Breast epithelium (tissue), 4 donors: ENCODE measurements at places on chromosomes 3 and 15. TPM values are rescaled to one million over a fixed set of nuclear protein-coding genes. Genes with fewer than 3 reads are reported as not detected.

GRCh38 chr3:73805435-73805834, 180.7 kb upstream of the PDZRN3 start:
- peak; percentile 71 for DNase-seq
- no peaks in the 10 kb centered on the region for H3K27me3 ChIP-seq
- H3K4me1 ChIP-seq: no peaks in the 10 kb centered on the region
- no peak overlapping the region for H3K4me3 ChIP-seq
- H3K36me3 ChIP-seq: no peaks in the 10 kb centered on the region
- peak overlapping the region; percentile 15 for H3K27ac ChIP-seq

DNA sequence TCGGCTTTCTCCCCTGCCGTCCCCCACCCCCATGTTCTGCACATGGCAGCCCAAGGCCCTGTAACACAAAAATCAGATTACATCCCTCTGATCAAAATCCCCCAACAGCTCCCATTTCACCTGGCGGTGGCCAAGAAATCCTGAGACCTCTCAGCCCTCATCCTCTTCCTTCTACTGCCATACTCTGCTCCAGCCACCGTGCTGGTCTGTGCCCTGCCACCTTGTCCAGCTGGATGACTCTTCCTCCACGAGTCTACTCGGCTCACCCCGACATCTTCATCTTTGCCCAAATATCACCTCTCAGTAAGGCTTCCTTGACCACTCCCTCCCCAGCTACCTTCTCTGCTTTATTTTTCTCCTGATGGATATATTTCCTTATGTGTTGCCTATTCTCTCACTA, 3.1 kb downstream of the CCDC51 start:
- no peak overlapping the region for H3K27ac ChIP-seq
- H3K4me1 ChIP-seq: peaks cover 5% of the 10 kb centered on the region
- no peaks in the 10 kb centered on the region for H3K36me3 ChIP-seq
- no peaks in the 10 kb centered on the region for H3K27me3 ChIP-seq

GRCh38 chr15:81286621-81287121, 37.3 kb downstream of the STARD5 start:
- no peak overlapping the region for H3K4me3 ChIP-seq
- no peak overlapping the region for H3K27ac ChIP-seq
- no peaks in the 10 kb centered on the region for H3K36me3 ChIP-seq
- H3K27me3 ChIP-seq: no peaks in the 10 kb centered on the region

DNA sequence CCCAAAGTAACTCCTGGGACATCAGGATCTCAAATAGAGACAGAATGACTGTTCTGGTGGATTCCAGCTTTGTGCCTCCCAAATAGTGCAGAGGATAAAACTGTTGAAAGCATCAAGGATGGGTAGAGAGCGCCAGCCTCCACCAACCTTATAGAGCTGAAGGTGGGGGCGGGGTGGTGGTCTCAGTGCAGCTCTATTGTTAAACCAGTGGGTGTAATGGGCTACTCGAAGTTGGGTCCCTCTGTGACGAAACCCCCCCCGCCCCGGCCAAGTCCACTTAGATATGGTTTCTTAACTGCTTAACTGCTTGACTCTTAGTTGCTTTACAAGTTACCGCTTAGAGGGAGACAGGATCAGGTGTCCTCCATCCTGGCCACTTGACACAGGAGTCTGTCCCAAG, 22.7 kb downstream of the DHX30 start:
- no peaks in the 10 kb centered on the region for H3K36me3 ChIP-seq
- H3K4me1 ChIP-seq: peaks cover 6% of the 10 kb centered on the region
- H3K27ac ChIP-seq: peak overlapping the region; percentile 79
- no peak for DNase-seq
- H3K27me3 ChIP-seq: no peaks in the 10 kb centered on the region

DNA sequence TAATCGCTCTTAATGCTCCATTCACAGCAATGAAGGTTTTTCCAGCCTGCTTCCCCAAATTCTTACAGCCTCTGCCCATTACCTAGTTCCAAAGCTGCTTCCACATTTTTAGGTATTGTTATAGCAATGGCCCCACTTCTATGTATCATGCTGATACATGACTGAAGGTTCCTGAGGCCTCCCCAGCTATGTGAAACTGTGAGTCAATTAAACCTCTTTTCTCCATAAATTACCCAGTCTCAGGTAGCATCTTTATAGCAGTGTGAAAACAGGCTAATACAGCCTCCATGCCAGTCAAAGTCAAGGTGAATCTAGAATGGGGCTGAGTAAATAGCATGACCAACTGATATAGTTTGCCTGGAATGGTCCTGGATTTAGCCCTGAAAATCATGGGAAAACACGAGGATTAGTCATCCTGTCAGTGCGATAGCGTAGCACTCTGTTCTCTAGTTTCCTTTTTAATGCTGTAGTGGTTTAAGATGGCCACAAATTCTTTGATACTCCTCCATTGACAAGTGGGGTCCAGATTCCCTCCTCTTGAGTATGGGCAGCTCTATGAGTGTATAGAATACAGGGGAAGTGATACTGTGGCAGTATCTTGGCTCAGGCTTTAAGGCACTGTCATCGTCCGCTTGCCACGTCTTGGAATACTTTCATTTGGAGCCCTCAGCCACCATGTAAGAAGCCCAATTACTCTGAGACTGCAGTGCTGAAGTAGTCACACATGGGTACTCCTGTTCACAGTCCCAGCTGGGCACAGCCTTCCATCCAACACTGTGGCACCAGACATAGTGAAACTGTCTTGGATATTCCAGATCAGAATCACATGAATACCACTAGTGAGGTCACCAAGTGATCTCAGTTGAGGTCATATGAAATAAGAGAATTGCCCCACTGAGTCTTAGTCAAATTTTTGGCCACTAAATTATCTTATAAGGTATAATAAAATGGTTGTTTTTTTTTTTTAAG, 94.0 kb upstream of the PLCL2 start:
- no peaks in the 10 kb centered on the region for H3K27me3 ChIP-seq
- no peaks in the 10 kb centered on the region for H3K36me3 ChIP-seq
- H3K27ac ChIP-seq: no peak overlapping the region
- no peak overlapping the region for H3K4me3 ChIP-seq

GRCh38 chr3:41608347-41608746, 353.6 kb downstream of the ULK4 start:
- no peak overlapping the region for H3K4me3 ChIP-seq
- H3K27ac ChIP-seq: no peak overlapping the region
- no peaks in the 10 kb centered on the region for H3K27me3 ChIP-seq
- no peak for DNase-seq
- H3K4me1 ChIP-seq: no peaks in the 10 kb centered on the region

- no peaks in the 10 kb centered on the region for H3K27me3 ChIP-seq
- H3K4me1 ChIP-seq: peaks cover 16% of the 10 kb centered on the region
- no peak overlapping the region for H3K4me3 ChIP-seq
Measured at GRCh38 chr3:58051196-58051595, 43.0 kb downstream of the FLNB start.

- DNase-seq: no peak
- H3K27me3 ChIP-seq: no peaks in the 10 kb centered on the region
- no peak overlapping the region for H3K27ac ChIP-seq
- H3K4me1 ChIP-seq: no peaks in the 10 kb centered on the region
- no peaks in the 10 kb centered on the region for H3K36me3 ChIP-seq
Measured at GRCh38 chr3:35601959-35602358, 37.4 kb upstream of the ARPP21 start.

- H3K27ac ChIP-seq: peak overlapping the region; percentile 57
- H3K36me3 ChIP-seq: no peaks in the 10 kb centered on the region
- H3K4me1 ChIP-seq: no peaks in the 10 kb centered on the region
- no peak for DNase-seq
- no peaks in the 10 kb centered on the region for H3K27me3 ChIP-seq
Measured at GRCh38 chr3:48949376-48949717, 30.7 kb downstream of the ARIH2 start.

DNA sequence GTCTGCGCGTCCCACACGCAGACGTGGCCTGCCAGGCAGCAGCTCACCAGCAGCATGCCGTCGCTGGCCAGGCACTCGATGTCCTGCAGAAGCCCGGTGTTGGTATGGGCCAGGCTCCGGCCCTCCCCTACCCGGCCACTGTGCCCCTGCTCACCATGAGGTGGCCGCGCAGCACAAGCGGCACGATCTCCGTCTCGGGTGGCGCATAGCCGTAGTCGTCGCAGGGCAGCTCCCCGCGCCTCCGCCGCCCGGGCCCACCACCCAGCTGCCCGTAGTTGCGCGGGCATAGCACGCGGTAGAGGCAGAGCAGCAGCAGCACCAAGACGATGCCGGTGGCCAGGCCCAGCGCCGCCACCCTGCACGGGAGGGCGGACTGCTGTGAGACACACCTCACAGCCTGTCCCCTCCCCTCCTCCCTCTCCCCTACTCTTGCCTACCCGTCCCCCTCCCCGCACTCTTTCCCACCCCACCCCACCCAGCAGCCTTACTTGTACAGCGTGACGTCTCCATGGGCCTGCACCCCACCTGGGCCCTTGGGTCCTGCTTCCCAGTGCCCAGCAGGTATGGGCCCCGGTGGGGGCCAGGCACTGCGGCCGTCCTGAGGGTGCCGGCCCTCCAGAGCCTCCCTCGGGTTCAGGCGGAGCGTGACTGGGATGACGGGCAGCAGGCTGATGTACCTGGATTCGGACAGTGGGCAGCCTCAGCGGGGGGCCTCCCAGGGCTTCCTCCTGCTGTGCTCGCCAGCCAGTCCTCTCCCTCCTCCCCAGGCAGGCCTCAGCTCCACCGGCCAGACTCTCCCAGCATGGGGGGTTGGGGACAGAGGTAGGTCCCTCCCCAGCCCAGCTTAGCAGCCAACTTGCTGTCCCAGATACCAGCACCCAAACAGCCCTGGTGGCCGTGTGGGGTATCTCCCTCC, 37.6 kb downstream of the PTPN23 start:
- DNase-seq: no peak
- H3K27me3 ChIP-seq: no peaks in the 10 kb centered on the region
- H3K27ac ChIP-seq: no peak overlapping the region
- no peaks in the 10 kb centered on the region for H3K36me3 ChIP-seq

GRCh38 chr15:64732156-64732860, 43.1 kb downstream of the RBPMS2 start:
- H3K4me3 ChIP-seq: no peak overlapping the region
- no peak for DNase-seq
- no peak overlapping the region for H3K27ac ChIP-seq
- no peaks in the 10 kb centered on the region for H3K27me3 ChIP-seq

DNA sequence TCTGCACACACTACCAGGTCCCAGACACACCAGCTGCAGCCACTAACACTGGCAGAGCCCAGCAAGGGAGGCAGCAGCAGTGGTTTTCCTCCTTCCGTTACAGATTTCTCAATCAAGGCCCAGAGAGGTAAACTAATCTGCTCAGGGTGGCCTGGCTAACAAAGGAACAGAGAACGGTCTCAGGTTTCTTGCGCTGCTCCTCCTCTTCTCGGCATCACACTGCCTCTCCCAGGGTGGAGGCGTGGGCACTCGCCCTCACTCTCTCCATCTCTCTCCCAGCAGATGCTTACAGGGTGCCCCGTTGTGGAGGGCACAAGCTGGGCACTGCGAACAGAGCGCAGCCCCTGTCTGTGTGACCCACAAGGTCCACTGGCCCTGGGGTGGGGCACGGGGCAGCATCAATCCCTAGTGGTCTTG, 228.7 kb downstream of the VPS13C start:
- H3K27me3 ChIP-seq: no peaks in the 10 kb centered on the region
- no peak overlapping the region for H3K27ac ChIP-seq
- DNase-seq: peak; percentile 11
- H3K4me3 ChIP-seq: no peak overlapping the region
- H3K36me3 ChIP-seq: no peaks in the 10 kb centered on the region

DNA sequence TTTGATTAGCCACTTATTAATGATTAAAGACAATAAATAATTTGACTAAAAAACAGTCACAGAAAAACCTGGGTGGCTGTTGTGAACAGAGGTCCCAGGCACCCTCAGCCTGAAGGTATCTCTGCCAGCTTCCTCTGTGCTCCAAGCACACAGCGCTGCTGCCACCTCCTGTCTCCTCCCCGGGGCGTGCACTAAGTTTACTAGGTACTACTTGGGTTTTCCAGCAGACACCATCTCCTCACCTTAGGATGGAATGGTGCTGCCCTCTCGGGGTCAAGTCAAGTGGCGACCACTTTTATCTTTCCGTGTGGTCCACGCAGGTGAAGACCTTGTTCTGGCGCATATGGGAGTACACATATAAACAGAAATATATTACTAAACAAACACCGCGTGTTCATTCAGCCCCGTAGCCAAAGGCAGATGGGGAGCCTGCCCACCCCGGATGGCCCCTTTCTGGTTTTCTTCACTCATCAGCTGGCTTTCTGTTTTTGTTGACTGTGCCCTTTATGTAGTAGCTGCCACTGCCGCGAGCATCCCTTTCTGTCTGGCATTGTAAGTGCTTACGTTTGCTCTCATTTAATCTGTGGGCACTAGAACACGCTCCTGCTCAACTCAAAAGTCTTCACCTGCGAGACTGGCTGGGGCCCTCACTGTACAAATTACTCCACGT, 128.0 kb downstream of the LRIG1 start:
- no peaks in the 10 kb centered on the region for H3K27me3 ChIP-seq
- H3K4me1 ChIP-seq: no peaks in the 10 kb centered on the region
- H3K27ac ChIP-seq: no peak overlapping the region
- DNase-seq: no peak

GRCh38 chr15:61467823-61468222, 238.7 kb upstream of the RORA start:
- DNase-seq: no peak
- no peak overlapping the region for H3K4me3 ChIP-seq
- no peak overlapping the region for H3K27ac ChIP-seq
- H3K27me3 ChIP-seq: no peaks in the 10 kb centered on the region

DNA sequence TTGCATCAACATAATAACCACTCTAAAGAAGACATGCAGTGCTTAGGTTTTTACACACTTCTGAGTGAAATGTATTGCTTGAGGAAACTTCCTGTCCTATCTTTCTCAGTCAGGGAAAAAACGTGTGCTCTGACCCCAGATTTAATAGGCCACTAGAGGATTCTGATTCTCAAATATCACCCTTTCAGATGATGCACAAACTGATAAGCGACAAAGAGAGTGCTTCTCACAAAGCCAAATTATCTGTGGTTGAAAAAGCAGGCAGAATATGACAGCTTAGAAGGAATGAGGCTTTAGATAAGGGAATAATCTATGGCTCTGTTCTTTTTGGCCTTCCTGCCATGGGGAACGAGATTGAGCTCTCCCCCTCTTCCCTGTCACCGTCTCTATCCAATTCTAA, 583.4 kb upstream of the SGO1 start:
- no peak overlapping the region for H3K27ac ChIP-seq
- no peak for DNase-seq
- no peaks in the 10 kb centered on the region for H3K27me3 ChIP-seq
- no peaks in the 10 kb centered on the region for H3K36me3 ChIP-seq
- no peaks in the 10 kb centered on the region for H3K4me1 ChIP-seq
- H3K4me3 ChIP-seq: no peak overlapping the region

DNA sequence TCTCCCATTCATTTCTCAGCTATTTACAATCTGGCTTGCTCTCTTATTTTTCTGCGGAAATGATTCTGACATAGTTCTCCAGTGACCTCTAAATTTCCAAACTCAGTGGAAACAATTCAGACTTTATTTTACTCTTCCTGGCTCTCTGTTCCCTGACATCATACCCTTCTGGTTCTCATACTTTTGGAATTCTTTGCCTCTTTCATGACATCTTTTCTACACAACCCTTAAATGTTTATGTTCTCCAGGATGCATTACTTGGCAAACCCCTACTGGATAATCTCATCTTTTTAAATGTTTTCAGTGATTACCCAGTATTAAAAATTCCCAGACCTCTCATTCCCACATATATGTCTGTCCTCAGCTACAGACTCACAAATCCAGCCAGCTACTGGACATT, 23.9 kb upstream of the PLSCR4 start:
- no peaks in the 10 kb centered on the region for H3K36me3 ChIP-seq
- no peak for DNase-seq
- H3K27ac ChIP-seq: peak overlapping the region; percentile 78
- H3K27me3 ChIP-seq: no peaks in the 10 kb centered on the region
- no peak overlapping the region for H3K4me3 ChIP-seq
- no peaks in the 10 kb centered on the region for H3K4me1 ChIP-seq

Gene LYSMD2
- 5.0 TPM for total RNA-seq

Gene BFSP2
- total RNA-seq: not detected

Gene XCR1
- under 0.01 TPM for total RNA-seq

Gene IL12A
- total RNA-seq: not detected

Gene ERICH6
- 0.98 TPM for total RNA-seq
